ENCODE measurements at places on chromosomes 2 and 18.

GRCh38 chr2:239466755-239467271, 66.0 kb upstream of the HDAC4 start:
- DNase-seq = no peak

- no peak for DNase-seq
Observed at GRCh38 chr2:239443666-239444567, 43.1 kb upstream of the HDAC4 start.

GRCh38 chr2:207256476-207257207, 90.9 kb upstream of the KLF7 start:
- no peak for DNase-seq

- DNase-seq = no peak
Observed at GRCh38 chr18:75160364-75160763, 48.6 kb downstream of the PTGR3 start.

- no peak for DNase-seq
Observed at GRCh38 chr2:36904636-36905035, 61.7 kb downstream of the STRN start.

DNA sequence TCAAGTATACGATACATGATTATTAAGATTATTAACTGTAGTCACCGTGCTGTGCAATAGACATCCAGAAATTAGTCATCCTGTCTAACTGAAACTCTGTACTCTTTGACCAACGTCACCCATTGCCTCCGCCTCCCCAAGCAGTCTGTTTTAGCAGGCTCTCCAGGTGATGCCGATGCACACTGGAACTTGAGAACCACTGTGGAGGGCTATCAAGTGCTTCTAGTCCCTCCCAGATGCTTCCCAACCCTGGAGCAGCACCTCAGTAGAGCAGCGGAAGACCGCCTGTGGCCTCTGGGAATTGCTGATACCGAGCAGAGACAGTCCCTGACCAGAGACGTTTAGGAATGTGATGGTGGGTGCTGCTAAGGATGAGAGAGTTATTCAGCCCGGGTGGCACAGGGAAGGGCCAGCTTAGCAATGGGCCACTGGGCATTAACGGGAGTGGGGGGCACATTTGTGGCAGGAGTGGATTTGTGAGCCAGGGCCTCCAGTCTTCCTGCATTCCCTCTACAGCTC, 50.7 kb downstream of the LIPG start:
- DNase-seq = no peak

DNA sequence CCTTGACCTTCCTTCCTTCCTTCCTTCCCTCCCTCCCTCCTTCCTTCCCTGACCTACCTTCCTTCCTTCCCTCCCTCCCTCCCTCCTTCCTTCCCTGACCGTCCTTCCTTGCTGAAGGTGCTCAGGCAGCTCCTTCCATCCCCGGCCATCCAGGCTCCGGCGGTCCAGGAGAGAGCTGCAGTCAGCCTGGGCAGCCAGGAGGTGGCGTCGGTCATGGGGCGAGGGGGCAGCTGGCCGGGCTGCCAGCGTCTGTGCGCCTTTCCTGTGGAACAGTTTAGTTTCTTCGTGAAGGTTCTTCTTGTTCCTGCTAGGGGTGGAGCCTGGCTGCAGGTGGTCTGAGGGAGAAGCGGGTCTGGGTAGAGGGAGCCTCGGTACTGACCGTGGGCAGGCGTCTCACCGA, 15.7 kb downstream of the GPR35 start:
- DNase-seq = no peak
